Immature natural killer cell (primary cell): ENCODE measurements at places on chromosomes 7 and 10. TPM values are rescaled to one million over a fixed set of nuclear protein-coding genes. Genes with fewer than 3 reads are reported as not detected.

The MYL10 gene
- polyA plus RNA-seq = not detected

- no peak for DNase-seq
Measured at GRCh38 chr7:96670338-96671289, 39.0 kb downstream of the SEM1 start.

DNA sequence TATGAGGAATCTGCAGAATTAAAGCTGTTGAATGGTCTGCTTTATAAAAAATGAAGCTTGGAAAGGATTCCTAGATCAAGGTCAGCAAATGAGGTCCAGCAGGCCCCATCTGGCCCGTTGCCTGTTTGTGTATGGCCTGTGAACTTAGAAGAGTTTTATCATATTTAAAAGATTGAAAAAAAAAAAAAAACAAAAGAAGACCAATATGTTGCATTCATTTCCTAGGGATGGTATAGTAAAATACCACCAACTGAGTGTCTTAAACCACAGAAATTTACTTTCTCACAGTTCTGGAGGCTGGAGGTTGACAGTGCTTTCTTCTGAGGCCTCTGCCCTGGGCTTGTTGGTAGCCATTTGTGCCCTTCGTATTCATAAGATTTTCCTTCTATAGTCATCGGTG is 109.2 kb downstream of the PPP1R3A start:
- DNase-seq = no peak

GRCh38 chr10:3429676-3430075 is 257.1 kb upstream of the PITRM1 start:
- no peak for DNase-seq

GRCh38 chr7:130452951-130453350 is 12.1 kb upstream of the CEP41 start:
- no peak for DNase-seq
